HepG2 (cell line): ENCODE measurements at places on chromosomes 6 and 20.

DNA sequence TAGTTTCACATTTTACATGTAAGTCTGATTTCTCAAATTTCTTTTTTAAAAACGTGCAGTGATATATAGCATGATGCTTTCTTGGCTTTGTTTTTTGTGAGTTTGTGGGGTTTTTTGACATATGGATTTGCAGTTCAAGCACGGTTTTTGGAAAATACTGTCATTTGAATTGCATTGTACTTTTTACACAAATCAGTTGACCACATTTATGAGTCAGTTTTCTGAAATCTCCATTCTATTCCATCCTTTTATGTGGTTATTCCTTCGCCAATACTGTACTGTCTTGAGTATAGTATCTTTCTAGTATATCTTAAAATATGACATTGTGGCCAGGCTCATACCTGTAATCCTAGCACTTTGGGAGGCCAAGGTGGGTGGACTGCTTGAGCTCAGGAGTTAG is 890.0 kb upstream of the CITED2 start:
- no peak for DNase-seq

GRCh38 chr20:62202083-62202395 is 18.0 kb downstream of the HRH3 start:
- no peak for DNase-seq

DNA sequence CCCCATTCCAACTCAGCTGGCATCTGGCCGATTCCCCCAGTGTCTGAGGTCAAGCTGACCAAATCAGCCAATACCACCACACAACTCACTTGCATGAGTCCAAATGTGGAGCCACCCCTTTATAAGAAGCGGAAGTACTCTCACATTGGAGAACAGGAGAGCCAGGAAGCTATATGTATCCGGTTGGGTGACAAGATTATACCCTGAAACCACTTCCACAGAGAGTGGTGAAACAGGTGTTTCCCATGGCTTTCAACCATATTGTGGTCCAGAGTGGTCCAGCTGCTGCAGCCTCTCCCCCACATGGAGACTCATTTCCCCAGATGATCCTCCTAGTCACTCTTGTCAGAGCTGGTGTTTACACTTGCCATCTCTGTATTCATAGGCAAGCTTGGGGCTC is 24.0 kb upstream of the SERINC1 start:
- no peak for DNase-seq

DNA sequence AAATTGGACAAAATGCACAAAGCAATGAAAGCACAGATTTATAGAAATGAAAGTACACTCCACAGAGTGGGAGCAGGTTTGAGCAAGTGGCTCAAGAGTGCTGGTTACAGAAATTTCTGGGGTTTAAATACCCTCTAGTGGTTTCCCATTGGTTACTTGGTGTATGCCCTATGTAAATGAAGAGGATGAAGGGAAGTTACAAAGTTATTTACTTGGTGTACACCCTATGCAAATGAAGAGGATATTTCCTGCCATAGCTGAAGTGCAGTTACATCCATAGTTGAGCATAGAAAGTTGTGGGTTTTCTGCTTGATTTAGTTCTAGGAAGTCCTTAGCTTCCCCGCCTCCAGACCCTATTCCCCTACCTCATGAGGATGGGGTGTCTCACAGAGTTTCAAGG is 22.7 kb downstream of the BCAS1 start:
- no peak for DNase-seq

DNA sequence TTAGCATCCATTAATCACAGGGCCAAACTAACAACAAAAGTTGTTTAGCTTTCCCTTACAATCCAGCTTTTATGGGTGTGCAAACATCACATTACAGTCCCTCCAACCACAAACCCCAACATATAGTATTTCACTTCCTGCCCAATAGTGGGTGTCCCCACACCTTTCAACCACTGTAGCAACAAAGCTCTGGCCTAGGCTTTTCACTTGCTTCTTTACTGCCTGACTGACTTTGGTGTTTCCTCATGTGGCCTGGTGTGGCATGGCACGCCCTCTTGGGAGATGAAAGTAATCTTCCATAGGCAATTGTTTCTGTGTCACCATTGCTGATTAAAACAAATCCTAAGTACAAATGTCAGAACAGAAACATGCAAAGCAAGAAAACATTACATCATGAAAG is 46.3 kb downstream of the MCM8 start:
- no peak for DNase-seq

GRCh38 chr20:9300534-9300933 is 213.9 kb upstream of the LAMP5 start:
- DNase-seq: peak; percentile 16
